ENCODE measurements at places on chromosomes 6 and 20.

DNA sequence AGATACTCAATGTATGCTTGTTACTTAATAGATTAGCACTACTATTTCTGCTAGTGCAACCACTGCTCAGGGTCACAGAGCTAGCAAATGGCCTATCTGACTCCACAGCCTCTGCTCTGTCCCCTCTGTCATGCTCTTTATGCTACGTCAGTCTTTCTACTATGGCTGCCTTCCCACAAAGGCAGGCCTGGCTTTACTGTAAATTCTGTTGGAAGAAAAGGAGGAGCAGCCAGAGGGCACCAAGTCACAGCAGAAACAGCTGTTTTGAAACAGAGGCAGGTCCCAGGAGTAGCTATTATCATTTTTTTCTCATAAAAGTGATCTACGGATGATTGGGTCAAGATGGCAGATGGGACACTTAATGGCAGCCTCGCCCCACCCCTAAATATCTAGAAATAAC, 10.0 kb upstream of the ELMO2 start:
- DNase-seq = no peak

GRCh38 chr20:40704828-40705227, 15.8 kb upstream of the MAFB start:
- no peak for DNase-seq

- no peak for DNase-seq
Measured at GRCh38 chr20:22757424-22758183, 173.2 kb upstream of the FOXA2 start.

DNA sequence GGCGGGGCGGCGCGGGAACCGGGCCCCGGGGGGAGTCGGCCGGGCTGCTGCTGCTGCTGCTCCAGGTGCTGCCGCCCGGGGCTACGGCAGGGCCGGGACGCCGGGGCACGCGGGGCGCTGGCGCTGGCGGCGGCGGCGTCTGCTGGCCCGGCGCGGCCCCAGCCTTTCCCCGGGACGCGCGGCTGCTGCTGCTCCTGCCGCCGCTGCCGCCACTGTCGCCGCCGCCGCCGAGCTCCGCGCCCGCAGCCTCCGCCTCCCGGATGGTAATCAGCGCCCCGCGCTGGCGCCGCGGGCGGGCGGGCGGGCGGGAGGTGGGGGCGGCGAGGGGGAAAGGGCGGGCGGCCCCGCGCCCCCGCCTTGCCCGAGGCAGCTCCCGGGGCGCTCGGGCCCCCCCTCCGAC, 306 bp downstream of the EBF4 start:
- no peak for DNase-seq

DNA sequence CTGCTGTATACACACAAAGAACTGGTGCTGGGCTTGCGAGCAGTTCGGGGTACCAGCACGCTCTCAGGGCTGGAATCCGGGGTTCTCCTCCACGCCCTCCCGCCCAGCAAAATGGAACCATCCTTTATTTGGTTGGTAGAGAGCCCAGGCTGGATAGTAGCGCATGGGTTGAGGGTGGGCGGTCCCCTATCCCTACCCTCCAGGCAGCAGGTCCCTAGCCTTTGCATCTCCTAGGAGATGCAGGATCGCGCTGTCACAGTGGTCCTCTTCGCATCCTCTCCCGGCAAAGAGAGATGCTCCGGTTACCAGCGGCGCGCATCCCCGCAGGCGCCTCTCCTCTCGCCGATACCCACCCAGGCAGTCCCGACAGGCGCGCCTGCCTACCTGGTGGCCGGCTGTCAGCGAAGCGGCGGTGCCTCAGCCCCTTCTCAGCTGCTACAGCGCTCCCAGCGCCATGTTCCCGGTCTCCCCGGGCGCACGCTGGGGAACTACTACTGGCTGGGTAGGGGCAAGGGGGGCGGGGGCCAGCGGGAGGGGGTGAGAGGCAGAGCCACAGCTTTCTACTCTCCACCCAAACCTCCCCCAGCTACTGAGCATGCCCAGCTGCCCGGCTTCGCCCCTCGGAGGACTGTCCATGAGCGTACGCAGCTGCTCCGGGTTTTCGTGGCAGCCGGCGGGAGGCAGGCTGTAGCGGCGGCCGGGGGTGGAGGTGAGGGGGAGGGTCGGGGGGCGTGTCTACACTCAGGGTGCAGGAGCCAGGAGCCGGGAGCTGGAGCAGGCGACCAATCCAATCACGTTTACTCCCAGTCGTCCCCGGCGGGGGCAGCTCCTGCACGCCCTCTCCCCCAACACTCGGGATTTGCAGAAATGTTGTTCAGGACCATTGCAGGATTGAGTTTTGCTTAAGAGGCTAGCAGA, at the start of gene PAK5:
Gene PAK5 (minus strand): TSS at position 699 of the 918 bp plus-strand sequence. CDS start 194,748 bp downstream, outside the sequence.
- DNase-seq = no peak
